T1000 (cell line): ENCODE measurements at places on chromosomes 11 and 22.

DNA sequence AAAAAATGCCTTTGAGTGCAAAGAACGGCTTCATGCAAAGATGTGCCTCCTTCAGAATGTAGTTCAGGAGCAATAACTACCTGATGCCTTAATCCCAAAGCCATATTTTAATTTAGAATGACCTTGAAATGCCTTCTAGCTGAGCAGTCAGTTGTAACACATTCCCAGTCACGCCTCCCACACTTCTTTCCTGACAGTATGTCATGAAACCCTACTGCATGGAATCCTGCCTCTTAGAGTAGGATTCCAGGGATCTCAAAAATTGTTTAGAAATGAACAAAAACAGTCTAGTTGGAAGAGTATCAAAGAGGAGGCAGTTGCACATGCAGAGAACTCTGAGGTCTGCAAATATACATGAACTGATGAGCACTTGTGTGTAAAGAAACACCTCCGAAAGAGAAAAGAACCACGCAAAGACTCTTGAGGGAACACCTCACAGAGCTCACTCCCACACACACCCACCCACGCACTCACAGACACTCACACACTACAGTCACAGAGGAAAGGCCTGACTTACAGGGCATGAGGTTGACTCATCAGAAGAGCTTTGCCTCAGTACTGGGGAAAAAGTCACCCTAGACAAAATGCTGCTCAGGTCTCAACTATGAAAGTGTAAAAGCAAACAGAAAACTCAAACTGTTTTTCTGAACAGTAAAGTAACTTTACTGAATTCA is 77.4 kb downstream of the GGTLC2 start:
- DNase-seq, result no peak

DNA sequence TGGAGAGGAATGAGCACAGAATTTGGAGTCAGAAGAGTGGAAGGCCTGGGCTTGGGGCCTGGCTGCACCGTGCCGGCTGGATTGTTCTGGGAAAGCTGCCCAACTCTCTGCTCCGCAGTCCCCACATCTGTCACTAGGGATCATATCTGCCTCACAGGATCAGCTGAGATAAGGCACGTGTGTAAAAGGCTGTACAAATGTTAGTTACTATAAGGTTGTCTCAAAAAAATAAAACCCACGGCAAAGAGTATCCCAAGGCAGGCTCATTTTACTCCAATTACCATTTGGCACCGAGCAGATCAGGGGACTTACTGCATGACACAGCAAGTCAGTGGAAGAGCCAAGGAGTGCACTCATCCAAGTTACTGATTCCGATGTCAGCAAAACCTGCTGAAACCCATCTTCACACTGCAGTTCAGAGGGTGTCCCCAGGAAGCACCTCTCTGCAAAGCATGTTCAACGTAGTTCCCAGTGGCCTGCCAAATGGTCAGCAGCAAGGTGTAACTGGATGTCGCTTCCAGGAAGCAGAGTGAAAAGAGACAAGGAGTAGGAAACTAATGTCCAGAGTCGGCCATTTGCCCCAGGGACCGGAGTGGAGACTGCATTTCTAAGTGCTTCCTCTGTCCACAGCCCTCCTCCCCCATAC is 18.1 kb upstream of the MRTFA start:
- DNase-seq, result peak; percentile 5

DNA sequence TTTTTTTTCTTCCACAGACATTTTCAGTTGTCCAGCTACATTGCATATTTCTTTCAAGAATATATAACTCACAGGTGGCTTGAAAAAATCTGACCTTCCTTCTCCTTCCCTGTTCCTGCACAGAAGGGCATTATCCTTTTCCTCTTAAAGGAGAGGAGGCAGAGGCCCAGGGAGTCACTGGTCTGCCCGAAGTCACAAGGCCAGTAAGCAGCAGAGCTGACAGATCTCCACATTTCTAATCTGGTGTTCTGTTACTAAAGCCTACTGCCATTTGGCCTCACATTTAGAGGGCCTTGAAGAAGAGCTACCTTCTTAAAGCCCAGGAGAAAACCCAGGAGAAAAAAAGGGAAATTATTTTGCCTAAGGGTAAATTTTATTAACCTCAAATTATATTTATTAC is 12.3 kb downstream of the ENDOD1 start:
- no peak for DNase-seq

- DNase-seq, result no peak
Observed at GRCh38 chr11:20089796-20090653, 70.2 kb downstream of the DBX1 start.

DNA sequence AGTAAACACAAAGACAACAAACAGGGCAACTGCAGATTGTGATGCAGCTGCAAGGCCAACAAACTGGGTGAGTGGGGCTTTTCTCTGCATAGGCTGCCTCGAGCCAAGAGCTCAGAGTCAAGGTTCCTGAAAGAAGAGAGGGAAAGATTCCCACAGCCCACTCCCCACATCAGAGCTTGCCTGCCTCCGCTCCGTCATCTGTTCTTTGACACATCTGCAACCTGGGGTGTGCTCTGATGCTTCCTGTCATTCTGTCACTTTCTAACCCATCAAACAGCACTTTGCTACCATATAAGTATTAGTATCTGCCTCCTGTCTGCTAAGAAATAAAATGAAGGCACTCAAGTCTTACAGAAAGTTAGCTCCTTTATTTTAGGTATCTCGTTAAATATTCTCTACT is 46.9 kb downstream of the C22orf31 start:
- DNase-seq, result no peak

DNA sequence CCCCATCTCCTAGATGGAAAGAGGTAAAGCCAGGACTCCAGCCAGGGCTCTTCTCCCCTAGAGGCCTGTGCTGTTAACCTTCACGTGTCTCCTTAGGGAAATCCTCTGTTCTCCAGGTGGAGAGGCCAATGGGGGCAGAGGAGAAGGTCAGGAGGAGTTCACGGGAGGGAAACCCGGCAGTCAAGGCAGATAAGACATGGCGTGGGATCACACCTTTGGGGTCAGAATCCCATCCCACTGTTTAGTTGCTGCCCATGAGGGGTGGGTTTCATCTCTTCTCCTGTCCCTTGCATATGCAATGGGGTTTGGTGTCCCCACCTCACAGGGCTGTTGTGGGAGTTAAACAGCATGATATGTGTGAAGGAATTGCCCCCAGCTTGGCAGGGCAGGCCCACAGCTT is 469.7 kb downstream of the TBC1D22A start:
- no peak for DNase-seq

DNA sequence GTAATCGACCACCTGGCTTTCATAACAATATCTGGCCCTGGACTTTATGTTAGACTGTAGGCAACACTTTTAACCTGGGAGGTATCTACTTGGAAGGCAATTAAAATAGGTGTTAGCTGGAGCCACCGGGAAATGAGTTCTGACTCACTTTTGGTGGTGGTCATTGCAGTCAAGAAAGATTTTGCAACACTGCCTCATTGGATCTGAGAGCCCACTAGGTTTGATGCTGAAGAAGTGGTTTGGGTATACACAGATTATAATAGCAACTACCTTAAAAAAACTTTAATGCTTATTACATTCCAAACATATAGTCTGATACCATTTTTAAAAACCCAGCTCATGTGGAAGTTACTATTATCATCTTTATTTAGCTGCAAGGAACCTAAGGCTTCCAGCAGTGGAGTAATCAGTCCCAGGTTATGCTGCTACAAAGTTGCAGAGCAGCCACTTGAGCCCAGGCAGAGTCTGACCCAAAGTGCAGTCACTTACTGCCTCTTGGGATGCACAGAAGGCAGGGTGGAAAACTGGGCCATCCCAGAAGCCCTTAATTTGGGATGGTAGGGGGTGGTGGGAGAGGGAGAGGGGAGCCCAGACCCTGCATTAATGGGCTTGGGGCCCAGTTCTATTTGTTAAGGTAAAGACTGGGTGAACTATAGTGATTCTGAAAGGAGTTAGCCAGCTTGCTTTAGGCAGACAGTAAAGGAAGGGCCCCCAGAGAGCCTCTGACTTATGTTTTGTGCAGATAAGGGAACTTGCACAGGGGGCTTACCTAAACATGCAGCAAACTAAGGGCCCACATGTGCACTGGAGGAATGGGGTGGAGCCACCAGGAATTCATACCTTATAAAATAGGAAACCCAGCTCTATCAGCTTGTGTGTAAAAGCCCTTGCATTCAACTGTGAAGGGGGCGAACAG is 149.4 kb downstream of the SNX19 start:
- no peak for DNase-seq

- no peak for DNase-seq
Observed at GRCh38 chr11:45379162-45379863, 93.2 kb upstream of the SYT13 start.

DNA sequence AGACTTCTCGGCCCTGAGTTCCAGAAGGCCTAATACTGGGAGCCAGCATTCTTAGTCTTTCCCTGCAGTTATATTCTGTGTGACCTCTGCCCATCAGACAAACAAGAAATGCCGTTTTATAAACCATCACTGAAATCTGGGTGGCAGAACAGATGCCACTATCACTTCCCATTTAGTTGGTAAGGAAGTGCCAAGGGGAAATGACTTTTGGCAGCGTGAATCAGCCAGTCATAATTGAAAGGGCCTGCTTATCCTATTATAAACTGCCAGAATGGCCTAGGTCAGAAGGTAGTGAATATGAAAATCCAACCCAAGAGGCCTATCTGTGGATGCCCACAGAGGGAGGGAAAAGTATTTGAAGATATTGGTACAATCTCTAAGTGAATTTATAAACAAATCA is 646.8 kb upstream of the CCDC90B start:
- DNase-seq, result no peak

DNA sequence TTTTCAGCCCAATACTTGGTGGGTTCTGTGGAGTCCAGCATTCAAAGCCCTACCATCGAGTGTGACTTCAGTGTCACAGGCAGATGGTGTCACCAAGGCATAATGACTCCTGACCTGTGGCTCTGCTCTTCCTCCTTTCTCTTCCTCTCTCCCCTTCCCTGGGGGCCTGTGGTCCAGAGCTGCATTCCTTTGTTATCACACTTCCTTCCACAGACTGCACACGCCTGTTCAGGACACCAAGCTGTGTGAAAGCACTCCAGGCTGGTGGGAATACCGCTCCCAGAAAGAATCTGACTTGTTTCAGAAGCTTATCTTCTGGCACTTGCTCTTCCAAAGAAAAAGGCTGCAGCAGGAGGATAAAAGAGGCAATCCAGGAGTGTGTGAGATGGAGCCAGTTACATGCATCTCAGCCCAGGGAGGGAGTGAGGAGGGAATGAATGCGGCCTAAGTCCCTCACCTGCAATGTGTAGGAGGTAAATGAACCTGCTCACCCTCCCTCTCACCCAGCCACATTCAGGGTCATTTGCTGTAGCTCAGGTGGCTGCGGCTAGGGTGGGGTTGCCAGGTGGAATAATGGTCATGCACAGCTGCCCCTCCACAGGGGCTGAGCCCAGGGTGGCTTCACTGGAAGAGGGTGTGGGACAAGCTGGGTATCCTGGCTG is 79.3 kb downstream of the ADAMTS15 start:
- DNase-seq, result no peak
